ENCODE measurements at places on chromosomes 1 and 21. TPM values are rescaled to one million over a fixed set of nuclear protein-coding genes. Genes with fewer than 3 reads are reported as not detected.

OR2T2 gene
- total RNA-seq: not detected

TFF1 gene
- total RNA-seq: 0.48 TPM

DNA sequence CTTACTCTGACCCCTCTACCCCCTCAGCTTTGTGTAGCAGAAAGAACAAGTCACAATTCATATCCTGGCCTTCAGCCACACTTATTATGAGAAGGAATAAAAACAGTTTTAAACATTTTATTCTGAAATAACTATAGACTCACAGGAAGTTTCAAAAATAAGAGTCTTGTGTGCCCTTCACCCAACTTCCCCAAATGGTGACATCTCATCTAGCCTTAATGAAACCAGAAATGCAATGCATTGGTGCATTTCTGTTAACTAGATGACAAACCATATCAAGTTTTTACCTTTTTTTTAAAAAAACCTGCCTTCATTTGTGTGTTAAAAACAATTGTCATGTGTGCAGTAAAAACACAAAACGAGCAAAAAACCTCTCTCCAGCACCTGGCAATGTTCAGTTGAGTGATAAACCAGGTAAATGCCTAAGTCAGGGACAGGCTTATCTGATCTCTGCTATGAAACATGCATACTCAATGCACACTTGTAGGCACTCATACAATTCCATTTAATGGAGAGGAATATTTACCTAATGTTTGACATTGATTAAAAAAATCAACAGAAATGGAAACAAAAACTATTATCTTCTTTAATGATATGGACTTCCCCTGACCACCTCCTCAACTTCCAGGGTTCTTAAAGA is 51.5 kb downstream of the SH3BGR start:
- no peaks in the 10 kb centered on the region for H3K36me3 ChIP-seq
- no peak overlapping the region for H3K27ac ChIP-seq
- DNase-seq: no peak
- no peaks in the 10 kb centered on the region for H3K27me3 ChIP-seq
- H3K4me3 ChIP-seq: no peak overlapping the region

DNA sequence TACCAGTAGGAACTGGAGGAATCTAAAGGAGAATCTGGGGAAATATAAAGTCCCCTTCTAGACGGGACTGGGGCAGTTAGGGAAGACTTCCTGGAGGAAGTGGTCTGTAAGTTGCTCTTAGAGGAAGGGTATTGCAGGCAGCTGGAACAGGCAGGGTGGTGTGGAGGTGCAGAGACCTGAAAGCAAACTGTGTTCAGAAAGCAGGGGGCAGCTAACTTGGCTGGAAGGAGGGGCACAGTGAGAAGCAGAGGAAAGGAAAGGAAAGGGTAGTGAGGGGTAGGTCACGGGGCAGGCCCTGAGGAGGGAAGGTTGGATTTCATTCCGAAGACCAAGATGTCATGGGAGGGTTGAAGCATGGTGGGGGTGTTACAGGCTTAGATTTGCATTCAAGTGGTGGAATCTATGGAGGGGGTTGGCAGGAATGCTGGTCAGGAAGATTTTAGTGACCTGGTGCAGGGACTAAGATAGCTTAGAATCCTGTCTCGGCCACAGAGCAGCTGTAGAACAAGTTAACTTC is 240.7 kb downstream of the FOXD2 start:
- H3K4me3 ChIP-seq: no peak overlapping the region
- no peaks in the 10 kb centered on the region for H3K27me3 ChIP-seq
- no peak for DNase-seq
- no peaks in the 10 kb centered on the region for H3K36me3 ChIP-seq
- peaks cover 2% of the 10 kb centered on the region for H3K4me1 ChIP-seq

- H3K27me3 ChIP-seq: no peaks in the 10 kb centered on the region
- no peak overlapping the region for H3K27ac ChIP-seq
- no peaks in the 10 kb centered on the region for H3K36me3 ChIP-seq
- no peaks in the 10 kb centered on the region for H3K4me1 ChIP-seq
Measured at GRCh38 chr1:19921310-19921709, 2.1 kb downstream of the PLA2G2E start.

GRCh38 chr1:46830665-46831322 is 31.9 kb downstream of the CYP4B1 start:
- DNase-seq: no peak
- H3K4me3 ChIP-seq: no peak overlapping the region
- no peak overlapping the region for H3K27ac ChIP-seq
- H3K27me3 ChIP-seq: peaks cover 5% of the 10 kb centered on the region
- H3K36me3 ChIP-seq: no peaks in the 10 kb centered on the region

- no peak for DNase-seq
- peaks cover 9% of the 10 kb centered on the region for H3K4me1 ChIP-seq
- peaks cover 4% of the 10 kb centered on the region for H3K27me3 ChIP-seq
- H3K4me3 ChIP-seq: no peak overlapping the region
Measured at GRCh38 chr1:229024528-229025130, 246.3 kb upstream of the RAB4A start.

DNA sequence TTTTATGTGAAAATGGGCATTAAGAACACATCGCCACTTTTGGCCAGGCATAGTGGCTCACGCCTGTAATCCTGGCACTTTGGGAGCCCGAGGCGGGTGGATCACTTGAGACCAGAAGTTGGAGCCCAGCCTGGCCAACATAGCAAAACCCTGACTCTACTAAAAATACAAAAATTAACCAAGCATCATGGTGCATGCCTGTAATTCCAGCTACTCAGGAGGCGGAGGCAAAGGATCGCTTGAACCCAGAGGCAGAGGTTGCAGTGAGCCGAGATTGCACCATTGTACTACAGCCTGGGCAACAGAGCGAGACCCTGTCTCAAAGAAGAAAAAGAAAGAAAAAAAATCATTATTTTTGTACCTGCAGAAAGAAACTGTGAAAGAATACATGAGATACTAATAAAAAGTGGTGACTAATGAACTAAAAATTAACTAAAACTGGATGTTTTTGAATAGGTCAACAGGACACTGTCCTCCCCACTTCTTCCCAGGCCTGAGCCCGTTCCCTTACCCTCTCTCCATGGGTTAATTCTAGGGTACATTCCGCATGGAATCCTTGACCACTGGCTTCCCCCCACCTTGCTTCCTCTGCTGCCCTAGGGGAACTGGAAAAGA is 8.3 kb upstream of the TINAGL1 start:
- no peak for DNase-seq
- H3K27me3 ChIP-seq: peaks cover 15% of the 10 kb centered on the region
- H3K27ac ChIP-seq: no peak overlapping the region
- no peak overlapping the region for H3K4me3 ChIP-seq
- no peaks in the 10 kb centered on the region for H3K36me3 ChIP-seq

GRCh38 chr1:13694886-13695684 is 4.9 kb upstream of the PRDM2 start:
- H3K36me3 ChIP-seq: peaks cover 4% of the 10 kb centered on the region
- DNase-seq: no peak
- peaks cover 23% of the 10 kb centered on the region for H3K27me3 ChIP-seq
- H3K27ac ChIP-seq: no peak overlapping the region
- H3K4me3 ChIP-seq: no peak overlapping the region
- peaks cover 9% of the 10 kb centered on the region for H3K4me1 ChIP-seq

GRCh38 chr21:17466166-17466565 is 46.7 kb upstream of the CXADR start:
- DNase-seq: no peak
- H3K27me3 ChIP-seq: no peaks in the 10 kb centered on the region
- no peaks in the 10 kb centered on the region for H3K36me3 ChIP-seq
- no peak overlapping the region for H3K4me3 ChIP-seq
- H3K27ac ChIP-seq: no peak overlapping the region

- peaks cover 2% of the 10 kb centered on the region for H3K27me3 ChIP-seq
- no peaks in the 10 kb centered on the region for H3K4me1 ChIP-seq
- H3K36me3 ChIP-seq: no peaks in the 10 kb centered on the region
- H3K27ac ChIP-seq: no peak overlapping the region
Measured at GRCh38 chr1:83889707-83890106, 109.2 kb downstream of the TTLL7 start.

GRCh38 chr1:186722711-186723309 is 42.6 kb upstream of the PTGS2 start:
- peaks cover 13% of the 10 kb centered on the region for H3K4me1 ChIP-seq
- no peak overlapping the region for H3K4me3 ChIP-seq
- no peak for DNase-seq
- no peak overlapping the region for H3K27ac ChIP-seq

KCTD3 gene
- total RNA-seq: 6.8 TPM

S100A7 gene
- not detected for total RNA-seq

DNA sequence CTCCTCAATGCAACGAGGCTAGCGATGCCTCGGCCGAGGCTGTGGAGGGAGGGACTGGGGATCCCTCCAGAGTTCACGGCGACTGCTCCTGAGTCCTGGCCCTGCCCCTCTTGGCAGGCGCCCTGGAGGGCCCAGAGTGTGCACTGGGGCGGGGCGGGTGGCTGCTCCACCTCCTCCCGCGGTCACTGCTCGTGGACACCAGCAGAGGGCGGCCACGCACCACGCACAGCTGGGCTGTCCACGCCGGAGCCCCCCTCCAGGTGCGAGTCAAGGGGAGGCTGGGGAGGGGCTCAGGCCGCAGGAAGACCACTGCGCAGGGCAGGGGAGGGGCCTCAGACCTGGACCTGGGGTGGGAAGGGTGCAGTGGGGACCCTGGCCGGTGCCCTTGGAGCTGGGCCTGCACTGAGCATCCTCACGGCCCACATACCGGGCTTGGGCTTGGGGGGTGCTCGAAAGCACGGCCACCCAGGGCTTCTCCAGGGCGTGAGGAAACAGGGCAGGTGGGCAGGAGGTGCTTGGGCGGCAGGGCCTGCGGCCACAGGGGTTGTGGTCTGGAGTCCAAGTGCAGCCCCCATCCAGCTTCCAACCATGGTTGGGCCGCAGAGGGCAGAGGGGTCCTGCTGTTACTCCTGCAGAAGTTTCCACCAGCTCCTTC is 20.6 kb upstream of the TTC34 start:
- H3K27me3 ChIP-seq: no peaks in the 10 kb centered on the region
- DNase-seq: no peak
- no peak overlapping the region for H3K4me3 ChIP-seq

DNA sequence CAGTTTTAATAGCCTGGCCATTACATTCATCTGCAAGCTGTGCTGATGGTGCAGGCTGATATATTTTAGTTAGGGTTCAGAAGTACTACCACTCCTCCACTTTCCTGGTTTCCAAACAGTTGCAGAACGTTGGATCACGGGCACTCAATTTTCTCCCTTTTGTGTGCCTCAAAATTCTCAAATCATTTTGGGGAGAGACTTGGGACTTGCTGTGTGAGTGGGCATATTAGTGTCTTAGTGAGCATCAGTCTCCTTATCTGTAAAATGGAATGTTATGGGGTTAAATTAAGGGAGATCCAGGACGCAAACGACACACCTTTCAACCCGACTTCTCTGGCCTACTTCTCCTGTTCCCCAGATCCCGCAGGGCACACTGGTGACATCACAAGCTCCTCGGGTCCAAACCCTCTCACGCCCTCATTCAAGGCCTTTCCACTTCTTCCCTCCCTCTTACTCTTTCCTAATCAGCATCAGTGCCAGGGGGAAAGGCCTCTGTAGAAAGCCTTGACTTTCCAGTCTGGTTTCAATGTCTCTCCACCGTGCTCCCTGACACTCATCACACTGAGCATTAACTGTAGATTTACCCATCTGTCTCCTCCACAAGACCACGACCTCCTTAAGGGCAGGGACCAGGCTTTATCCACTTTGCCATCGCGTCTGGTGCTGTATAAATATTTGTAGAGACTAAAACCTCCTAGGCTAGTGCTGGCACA is 1.2 kb downstream of the PIGP start:
- H3K27ac ChIP-seq: peak overlapping the region; percentile 78
- DNase-seq: no peak
- peaks cover 39% of the 10 kb centered on the region for H3K4me1 ChIP-seq
- peak overlapping the region; percentile 81 for H3K4me3 ChIP-seq
- peaks cover 36% of the 10 kb centered on the region for H3K36me3 ChIP-seq

GRCh38 chr1:98143403-98143802 is 222.6 kb upstream of the DPYD start:
- H3K36me3 ChIP-seq: no peaks in the 10 kb centered on the region
- H3K27ac ChIP-seq: no peak overlapping the region
- H3K4me1 ChIP-seq: no peaks in the 10 kb centered on the region
- H3K27me3 ChIP-seq: no peaks in the 10 kb centered on the region
- no peak overlapping the region for H3K4me3 ChIP-seq
- no peak for DNase-seq

PPIAL4G gene
- 0.05 TPM for total RNA-seq

PCAT6 gene
- 1.6 TPM for total RNA-seq

DNA sequence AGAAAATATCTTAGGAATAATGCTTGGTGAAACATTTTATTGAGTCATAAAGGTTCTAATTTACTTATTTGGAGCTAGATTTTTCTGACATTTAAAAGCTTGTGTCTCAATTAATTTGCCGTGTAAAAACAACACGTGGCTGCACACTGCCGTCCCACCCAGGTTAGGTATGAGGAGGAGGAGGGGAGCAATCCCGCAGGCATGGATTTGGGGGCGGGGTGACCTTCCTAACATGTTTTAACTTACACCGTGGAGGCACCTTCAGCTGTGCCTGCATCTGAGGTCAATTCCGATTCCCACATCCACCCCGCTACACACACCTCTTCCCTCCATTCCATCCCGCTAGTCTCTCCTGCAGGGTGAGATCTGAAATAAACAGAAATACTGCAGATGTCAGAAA is 28.5 kb upstream of the UMODL1 start:
- no peak for DNase-seq
- H3K27me3 ChIP-seq: no peaks in the 10 kb centered on the region
- H3K4me1 ChIP-seq: no peaks in the 10 kb centered on the region
- H3K4me3 ChIP-seq: no peak overlapping the region
- no peaks in the 10 kb centered on the region for H3K36me3 ChIP-seq

GRCh38 chr1:57195436-57195941 is 228.4 kb downstream of the DAB1 start:
- no peak overlapping the region for H3K4me3 ChIP-seq
- H3K36me3 ChIP-seq: no peaks in the 10 kb centered on the region
- no peaks in the 10 kb centered on the region for H3K4me1 ChIP-seq

DNA sequence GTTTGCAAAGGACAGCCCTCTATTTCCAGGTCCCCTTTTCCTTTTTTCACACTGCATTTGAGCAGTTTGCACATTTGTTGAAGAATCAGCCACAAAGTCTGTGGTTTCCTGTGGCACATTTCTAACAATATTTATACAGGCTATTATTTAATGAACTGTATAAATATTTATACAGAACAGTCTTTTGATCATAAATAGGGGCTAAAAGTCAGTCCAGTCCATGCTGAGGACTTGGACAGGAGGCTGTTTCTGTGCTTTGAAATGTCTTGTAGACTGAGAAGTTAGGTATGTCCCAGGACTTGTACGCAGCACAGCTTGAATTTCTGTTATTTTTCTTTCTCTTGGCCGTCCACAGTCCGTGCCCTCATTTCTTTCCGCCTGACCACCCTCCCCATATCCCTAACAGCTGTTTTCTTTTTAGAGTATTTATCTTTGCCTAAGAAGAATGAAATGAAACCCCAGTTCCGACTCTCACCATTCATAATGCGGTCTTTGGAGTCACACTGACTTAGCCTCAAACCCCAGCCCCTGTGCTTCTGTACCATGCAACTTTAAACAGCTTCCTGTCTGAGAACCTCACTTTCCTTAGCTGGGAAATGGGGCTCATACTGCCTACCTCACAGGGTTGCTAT is 19.7 kb downstream of the FGGY start:
- peaks cover 26% of the 10 kb centered on the region for H3K4me1 ChIP-seq
- H3K4me3 ChIP-seq: no peak overlapping the region
- DNase-seq: no peak
- peaks cover 11% of the 10 kb centered on the region for H3K36me3 ChIP-seq
- H3K27ac ChIP-seq: no peak overlapping the region

FCRLA gene
- not detected for total RNA-seq

OLFML2B gene
- total RNA-seq: not detected

S100B gene
- total RNA-seq: not detected

CCDC27 gene
- total RNA-seq: not detected

ODR4 gene
- total RNA-seq: 16.1 TPM

All from activated T-helper 2 cell treated with anti-CD3 and anti-CD28 coated beads, Interferon-gamma antibody, Interleukin-2, Interleukin-4, amounts not matched to agents 10 μg/mL and 5 μg/mL and 100 μg/mL, durations not matched to agents 14 hours and 24 hours and 36 hours (primary cell).